ENCODE measurements at places on chromosomes 2 and 18. TPM values are rescaled to one million over a fixed set of nuclear protein-coding genes. Genes with fewer than 3 reads are reported as not detected.

Gene POTEJ
- polyA plus RNA-seq: 0.06 TPM

Gene FIGN
- polyA plus RNA-seq: 7.9 TPM

Gene RAB31
- 41.6 TPM for polyA plus RNA-seq

Gene PROC
- 3.2 TPM for polyA plus RNA-seq

Gene LRRC30
- polyA plus RNA-seq: not detected

Gene TUBA4B
- 0.50 TPM for polyA plus RNA-seq

- no peak overlapping the region for H3K4me3 ChIP-seq
- no peaks in the 10 kb centered on the region for H3K4me1 ChIP-seq
- no peak overlapping the region for H3K27ac ChIP-seq
- H3K27me3 ChIP-seq: no peaks in the 10 kb centered on the region
Measured at GRCh38 chr2:28296243-28296642, 96.4 kb upstream of the FOSL2 start.

- peak overlapping the region; percentile 14 for H3K27ac ChIP-seq
- DNase-seq: no peak
- no peak overlapping the region for H3K4me3 ChIP-seq
- no peaks in the 10 kb centered on the region for H3K4me1 ChIP-seq
- H3K36me3 ChIP-seq: peaks cover 17% of the 10 kb centered on the region
- no peaks in the 10 kb centered on the region for H3K27me3 ChIP-seq
Measured at GRCh38 chr2:106137731-106138521, 56.2 kb downstream of the UXS1 start.

DNA sequence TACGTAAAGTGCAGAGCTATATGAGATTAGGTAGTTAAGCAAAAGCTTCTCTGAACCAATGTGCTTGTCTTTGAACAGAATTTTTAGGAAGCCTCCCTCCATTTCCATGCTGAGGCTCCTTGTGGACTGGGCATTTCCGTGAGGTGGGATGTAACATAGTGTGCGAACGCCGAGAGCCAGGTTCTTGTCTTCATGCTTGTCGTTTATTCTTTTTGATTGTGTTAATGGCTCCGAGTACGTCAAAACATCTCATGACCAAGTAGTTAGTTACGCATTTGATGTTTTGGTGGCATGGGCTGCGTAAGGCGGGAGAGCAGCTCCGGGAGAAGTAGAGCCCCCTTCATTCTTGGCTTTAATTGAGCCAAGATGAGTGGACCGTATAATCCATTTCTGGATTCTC is 32.9 kb downstream of the DGKD start:
- H3K27ac ChIP-seq: peak overlapping the region; percentile 3
- H3K36me3 ChIP-seq: no peaks in the 10 kb centered on the region
- H3K4me1 ChIP-seq: peaks cover 21% of the 10 kb centered on the region
- DNase-seq: no peak

GRCh38 chr18:49853011-49853410 is 39.7 kb upstream of the ACAA2 start:
- H3K4me3 ChIP-seq: no peak overlapping the region
- no peaks in the 10 kb centered on the region for H3K27me3 ChIP-seq
- no peaks in the 10 kb centered on the region for H3K4me1 ChIP-seq
- no peak for DNase-seq
- no peak overlapping the region for H3K27ac ChIP-seq

DNA sequence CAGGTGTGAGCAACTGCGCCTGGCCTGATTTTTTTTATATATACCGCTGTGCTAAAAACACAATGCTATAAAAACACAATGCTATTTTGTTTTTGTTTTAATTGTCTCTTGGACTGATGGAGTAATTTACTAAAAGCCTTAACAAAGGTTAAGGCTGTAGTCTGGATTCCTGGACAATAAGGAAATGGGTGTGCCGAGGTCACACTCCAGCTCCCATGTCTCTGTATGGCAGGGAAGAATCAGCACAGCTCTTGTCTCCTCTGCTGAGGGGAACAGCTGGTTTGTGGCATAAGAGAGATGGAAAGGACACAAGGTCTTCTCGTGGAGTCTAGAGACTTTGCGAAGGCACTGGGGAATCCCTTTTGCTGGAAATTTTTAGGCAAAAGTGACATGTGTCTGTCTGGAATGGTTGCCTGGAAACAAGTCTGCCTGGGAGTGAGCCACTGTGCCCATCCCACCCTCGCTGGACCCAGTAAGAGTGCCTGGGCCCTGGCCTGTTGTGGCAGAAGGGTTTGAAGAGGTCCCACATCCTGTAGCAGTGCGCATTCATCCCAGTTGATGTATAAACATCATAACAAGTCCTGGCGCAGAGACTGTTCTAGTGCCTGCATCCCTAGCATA is 73.1 kb downstream of the MAPK4 start:
- DNase-seq: no peak
- H3K4me3 ChIP-seq: no peak overlapping the region
- H3K4me1 ChIP-seq: no peaks in the 10 kb centered on the region
- H3K36me3 ChIP-seq: no peaks in the 10 kb centered on the region
- no peak overlapping the region for H3K27ac ChIP-seq

DNA sequence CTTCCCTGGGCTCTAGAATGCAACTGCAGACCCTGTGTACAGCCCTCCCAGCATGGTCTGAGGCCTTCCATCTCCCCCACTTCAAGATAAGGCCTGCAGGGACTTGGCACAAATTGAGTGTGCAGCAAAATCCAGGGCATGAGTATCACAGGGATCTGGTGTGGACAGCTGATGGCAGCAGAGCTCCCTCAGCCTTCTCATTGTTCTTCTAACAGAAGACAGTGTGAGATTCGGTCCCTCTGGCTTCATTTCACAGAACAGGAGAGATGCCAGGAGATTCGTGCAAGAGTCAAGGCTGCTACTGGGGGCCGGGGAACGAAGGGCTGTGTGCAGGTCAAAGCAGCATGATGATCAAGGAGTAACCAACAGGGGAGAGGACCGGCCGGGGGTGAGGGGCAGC is 85.8 kb downstream of the UXS1 start:
- peaks cover 62% of the 10 kb centered on the region for H3K36me3 ChIP-seq
- DNase-seq: peak; percentile 69
- no peaks in the 10 kb centered on the region for H3K27me3 ChIP-seq

- peaks cover 21% of the 10 kb centered on the region for H3K4me1 ChIP-seq
- H3K4me3 ChIP-seq: no peak overlapping the region
- no peak overlapping the region for H3K27ac ChIP-seq
- H3K36me3 ChIP-seq: no peaks in the 10 kb centered on the region
Measured at GRCh38 chr18:54210463-54210862, 14.0 kb downstream of the MBD2 start.

GRCh38 chr18:74023220-74023619 is 124.4 kb downstream of the FBXO15 start:
- H3K27me3 ChIP-seq: no peaks in the 10 kb centered on the region
- no peak for DNase-seq
- no peak overlapping the region for H3K27ac ChIP-seq

DNA sequence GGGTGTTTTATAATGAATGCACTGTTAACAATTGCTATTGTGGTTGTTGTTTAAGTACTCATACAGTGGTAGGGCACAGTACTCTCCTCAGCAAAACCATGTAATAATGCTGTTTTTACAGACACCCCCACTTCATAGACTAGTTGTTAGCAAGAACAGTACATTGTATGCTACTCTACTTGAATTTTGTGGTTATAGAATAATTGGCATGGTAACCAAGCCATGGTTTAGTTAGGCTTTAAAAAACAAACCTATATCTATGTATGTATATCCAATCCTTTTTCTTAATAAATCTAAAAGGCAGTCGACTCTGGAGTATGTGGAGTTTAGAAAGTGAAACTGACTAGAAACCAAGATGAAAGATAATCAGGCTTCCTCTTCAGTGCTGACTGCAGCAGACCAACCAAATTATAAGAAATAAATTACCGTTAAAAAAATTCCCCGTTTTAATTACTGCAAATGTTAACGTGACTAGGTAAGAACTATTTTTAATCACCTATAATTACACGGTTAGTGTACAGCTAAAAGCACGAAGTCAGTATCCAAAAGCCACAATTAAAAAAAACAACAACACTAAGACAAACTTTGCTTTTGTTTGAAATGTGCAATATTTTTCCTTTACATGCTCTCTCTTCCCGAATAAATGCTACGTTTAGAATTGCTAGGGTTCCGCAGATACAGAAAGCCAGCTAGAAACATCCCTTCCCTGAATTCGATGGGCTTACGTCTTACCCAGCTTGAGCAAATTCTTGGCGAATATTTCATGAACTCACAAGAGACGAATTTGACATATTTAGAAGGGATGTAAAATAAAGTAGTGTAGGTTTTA is 113.3 kb upstream of the SERTAD2 start:
- no peaks in the 10 kb centered on the region for H3K27me3 ChIP-seq
- no peak for DNase-seq
- peaks cover 5% of the 10 kb centered on the region for H3K4me1 ChIP-seq
- peak overlapping the region; percentile 62 for H3K4me3 ChIP-seq

GRCh38 chr2:3465844-3466481 is 53.4 kb downstream of the ADI1 start:
- no peak for DNase-seq
- no peak overlapping the region for H3K4me3 ChIP-seq
- no peaks in the 10 kb centered on the region for H3K27me3 ChIP-seq
- H3K36me3 ChIP-seq: no peaks in the 10 kb centered on the region
- H3K27ac ChIP-seq: no peak overlapping the region

GRCh38 chr2:166944909-166945308 is 56.6 kb downstream of the XIRP2 start:
- no peak overlapping the region for H3K4me3 ChIP-seq
- H3K4me1 ChIP-seq: no peaks in the 10 kb centered on the region
- no peak for DNase-seq
- H3K36me3 ChIP-seq: no peaks in the 10 kb centered on the region
- no peaks in the 10 kb centered on the region for H3K27me3 ChIP-seq
- H3K27ac ChIP-seq: no peak overlapping the region
